ENCODE measurements at places on chromosomes 7 and 10.
A peak's percentile ranks its signal among the peaks of the same experiment; 100 is the strongest.

- H3K4me3 ChIP-seq: peak overlapping the region; percentile 79
- H3K36me3 ChIP-seq: no peaks in the 10 kb centered on the region
- H3K27me3 ChIP-seq: no peaks in the 10 kb centered on the region
- peak; percentile 43 for DNase-seq
- H3K27ac ChIP-seq: peak overlapping the region; percentile 51
Observed at GRCh38 chr7:129949292-129950133, 3.2 kb downstream of the UBE2H start.

DNA sequence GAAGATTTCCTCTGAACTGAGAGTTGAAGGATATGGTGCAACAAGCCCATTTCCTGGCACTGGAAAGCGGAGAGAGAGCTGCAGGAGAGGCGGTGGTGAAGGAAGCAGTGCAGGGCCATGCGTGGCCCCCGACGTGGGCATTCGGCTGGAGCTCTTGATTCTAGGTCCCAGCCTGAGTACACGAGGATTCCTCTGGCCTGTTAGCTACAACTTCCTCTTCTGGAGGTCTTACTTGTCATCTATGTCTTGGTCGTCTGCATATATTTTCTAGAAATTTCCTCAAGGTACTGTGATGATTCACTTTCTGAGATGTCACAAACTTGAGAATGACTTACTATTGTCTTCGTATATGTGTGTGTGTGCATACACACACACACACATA, 59.2 kb upstream of the JAZF1 start:
- DNase-seq: no peak
- no peaks in the 10 kb centered on the region for H3K27me3 ChIP-seq
- no peak overlapping the region for H3K27ac ChIP-seq
- no peak overlapping the region for H3K4me3 ChIP-seq
- no peaks in the 10 kb centered on the region for H3K36me3 ChIP-seq

- peak overlapping the region; percentile 73 for H3K27ac ChIP-seq
- H3K36me3 ChIP-seq: no peaks in the 10 kb centered on the region
- H3K4me3 ChIP-seq: no peak overlapping the region
- DNase-seq: no peak
Observed at GRCh38 chr10:48468866-48469511, 135.9 kb downstream of the ARHGAP22 start.

DNA sequence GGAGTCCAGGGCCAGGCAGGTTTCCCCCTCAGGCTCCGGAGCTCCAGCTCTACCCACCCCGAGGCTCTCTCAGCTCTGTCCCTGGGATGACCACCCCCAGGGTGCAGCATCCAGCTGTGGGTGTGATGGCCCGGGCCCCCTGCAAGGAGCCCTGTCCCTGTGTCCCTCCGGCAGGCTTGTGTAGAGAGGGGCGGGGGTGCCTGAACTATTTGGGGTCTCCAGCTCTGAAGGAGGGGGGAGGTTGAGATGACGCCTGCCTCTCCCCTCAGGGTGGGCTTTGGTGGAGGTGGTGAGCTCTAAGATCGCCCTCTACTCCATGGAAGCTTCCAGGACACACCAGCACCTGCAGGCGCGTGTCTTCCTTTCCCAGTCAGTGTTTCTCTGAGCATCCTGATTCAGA, 39.4 kb downstream of the ADRA2A start:
- no peaks in the 10 kb centered on the region for H3K27me3 ChIP-seq
- no peak overlapping the region for H3K27ac ChIP-seq
- DNase-seq: no peak
- no peaks in the 10 kb centered on the region for H3K4me1 ChIP-seq
- H3K4me3 ChIP-seq: no peak overlapping the region

DNA sequence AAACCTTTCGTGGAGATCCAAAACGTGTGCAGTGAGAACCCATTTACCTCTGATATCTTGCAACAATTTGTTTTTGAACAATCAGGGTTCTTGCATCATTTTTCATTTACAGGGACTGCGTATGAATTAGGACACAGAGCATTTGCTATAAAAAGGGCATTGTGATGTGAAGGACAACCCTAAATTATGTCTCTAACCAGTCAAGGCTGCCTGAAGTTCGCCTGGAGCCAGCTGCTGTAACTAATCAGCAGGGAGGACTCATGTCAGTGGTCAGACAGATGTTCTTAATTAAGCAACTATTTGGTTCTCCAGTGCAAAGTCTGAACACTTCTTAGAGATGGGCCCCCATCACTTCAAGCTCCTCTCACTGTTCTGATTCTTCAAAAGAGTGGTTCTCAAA, 674.8 kb downstream of the KCNMA1 start:
- no peaks in the 10 kb centered on the region for H3K27me3 ChIP-seq
- H3K4me1 ChIP-seq: no peaks in the 10 kb centered on the region
- no peak overlapping the region for H3K27ac ChIP-seq
- no peak for DNase-seq

DNA sequence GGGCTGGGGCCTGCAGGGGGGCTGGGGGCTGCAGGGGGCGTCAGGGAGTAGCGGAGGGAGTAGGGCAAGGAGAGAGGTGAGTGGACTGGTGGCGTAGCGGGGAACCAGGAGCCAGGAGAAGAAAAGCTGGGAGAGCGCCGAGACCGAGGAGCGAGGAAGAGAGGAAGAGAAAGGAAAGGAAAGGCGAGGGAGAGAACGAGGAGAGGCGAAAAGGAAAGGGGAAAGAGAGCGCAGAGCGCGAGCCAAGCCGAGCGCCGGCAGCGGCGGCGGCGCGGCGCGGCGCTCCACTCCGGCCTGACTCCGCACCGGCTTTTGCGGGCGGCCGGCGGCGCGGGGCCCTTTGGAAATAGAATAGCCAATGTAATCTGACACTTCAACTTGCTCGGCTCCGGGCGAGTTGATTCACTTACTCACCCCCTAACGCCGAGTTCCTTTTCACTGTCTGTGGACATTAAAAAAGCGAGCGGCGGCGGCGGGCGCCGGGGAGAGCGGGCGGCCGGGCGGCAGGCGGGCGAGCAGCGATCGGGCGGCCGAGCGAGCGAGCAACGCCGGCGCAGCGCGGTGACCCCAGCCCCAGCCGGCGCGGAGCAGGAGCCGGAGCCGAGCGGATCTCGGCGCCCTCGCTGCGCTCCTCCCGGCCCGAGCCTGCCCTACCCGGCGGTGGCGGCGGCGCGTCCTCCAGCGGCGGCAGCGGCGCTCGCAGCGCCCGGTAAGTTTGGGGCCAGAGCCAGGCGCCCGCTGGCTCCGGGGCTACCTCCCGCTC, at the start of gene ZMIZ1:
Gene ZMIZ1, plus strand, starts transcription at position 405 of the 763 bp plus-strand sequence. CDS start 132,667 bp downstream, outside the sequence.
- H3K4me1 ChIP-seq: peaks cover 20% of the 10 kb centered on the region
- H3K4me3 ChIP-seq: peak within 1 kb of the TSS; percentile 56
- peak within 1 kb of the TSS; percentile 89 for H3K27ac ChIP-seq
- no peaks in the 10 kb centered on the region for H3K36me3 ChIP-seq

DNA sequence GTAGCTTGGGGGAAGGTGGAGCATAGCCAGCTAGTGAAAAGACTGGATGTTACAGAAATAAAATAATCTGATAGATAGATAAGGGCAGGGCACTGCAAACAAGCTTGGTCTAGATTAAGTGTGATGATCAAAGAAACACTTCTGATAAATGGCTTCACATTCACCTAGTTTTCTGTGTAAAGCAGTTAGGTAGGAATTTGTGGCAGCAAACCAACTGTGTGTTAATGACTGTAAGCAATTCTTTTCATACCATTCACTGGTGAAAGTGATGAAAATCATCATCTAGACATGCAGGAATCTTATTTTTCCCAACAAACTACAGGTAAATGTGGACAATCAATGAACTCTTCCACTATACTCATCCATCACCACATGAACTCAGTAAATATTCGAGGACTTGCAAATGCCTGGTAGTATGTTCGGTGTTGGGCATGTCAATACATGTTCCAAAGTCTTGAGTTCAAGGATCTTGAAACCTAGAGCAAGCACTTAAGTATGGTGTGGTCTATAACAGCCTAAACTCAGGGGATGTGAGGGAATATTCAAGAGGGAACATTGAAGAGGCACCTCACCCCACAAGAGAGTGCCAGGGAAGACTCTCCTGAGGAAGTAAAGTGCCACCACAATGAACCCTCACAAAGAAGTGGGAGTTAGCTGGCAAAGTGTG, 20.5 kb downstream of the PON3 start:
- no peak overlapping the region for H3K4me3 ChIP-seq
- no peak for DNase-seq
- no peaks in the 10 kb centered on the region for H3K27me3 ChIP-seq
- no peaks in the 10 kb centered on the region for H3K4me1 ChIP-seq

DNA sequence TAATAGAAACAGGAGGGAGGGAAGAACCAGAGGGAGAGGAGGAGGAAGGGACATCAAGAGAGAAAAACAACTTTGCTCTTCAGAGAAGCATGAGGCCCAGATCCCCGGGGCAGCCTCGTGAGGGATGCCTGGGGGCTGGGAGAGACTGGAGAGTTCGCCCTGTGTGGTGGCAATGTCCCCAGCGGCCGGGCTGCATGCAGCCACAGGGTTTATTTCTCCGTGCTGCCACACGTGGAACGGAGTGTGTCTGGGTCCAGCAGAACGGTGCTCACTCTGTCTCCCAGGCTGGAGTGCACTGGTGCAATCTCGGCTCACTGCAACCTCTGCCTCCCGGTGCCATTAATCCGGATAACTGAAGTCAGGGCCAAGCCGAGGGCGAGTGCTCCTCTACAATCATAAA, 257.7 kb downstream of the ACTR3B start:
- no peaks in the 10 kb centered on the region for H3K4me1 ChIP-seq
- DNase-seq: no peak
- no peak overlapping the region for H3K4me3 ChIP-seq
- no peaks in the 10 kb centered on the region for H3K27me3 ChIP-seq
- H3K27ac ChIP-seq: no peak overlapping the region
- H3K36me3 ChIP-seq: no peaks in the 10 kb centered on the region

- no peaks in the 10 kb centered on the region for H3K4me1 ChIP-seq
- H3K36me3 ChIP-seq: no peaks in the 10 kb centered on the region
- H3K27me3 ChIP-seq: no peaks in the 10 kb centered on the region
- no peak for DNase-seq
- H3K4me3 ChIP-seq: no peak overlapping the region
- no peak overlapping the region for H3K27ac ChIP-seq
Observed at GRCh38 chr7:12094365-12094921, 116.7 kb upstream of the TMEM106B start.

DNA sequence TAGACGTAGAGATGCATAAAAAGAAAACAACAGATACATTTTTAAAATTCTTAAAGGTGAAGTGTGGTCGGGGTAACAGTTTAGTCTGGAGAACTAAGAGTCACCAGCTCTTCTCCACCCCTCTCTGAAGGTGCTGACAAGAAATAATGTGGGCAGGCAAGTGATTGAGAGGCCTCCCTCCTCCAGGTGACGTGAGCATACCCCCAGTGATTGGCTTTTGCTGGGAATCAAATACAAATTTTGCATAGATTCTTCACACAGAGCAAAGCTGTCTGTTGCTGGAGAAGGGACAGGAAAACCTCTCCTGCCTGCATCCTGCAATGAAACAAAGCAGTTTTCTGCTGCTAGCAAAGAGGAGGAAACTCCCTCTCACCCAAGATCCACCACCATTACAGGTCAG, 115.0 kb downstream of the DGKB start:
- no peaks in the 10 kb centered on the region for H3K4me1 ChIP-seq
- H3K27me3 ChIP-seq: no peaks in the 10 kb centered on the region
- no peak overlapping the region for H3K27ac ChIP-seq
- H3K4me3 ChIP-seq: no peak overlapping the region

GRCh38 chr7:111853201-111853990, 291.1 kb upstream of the IMMP2L start:
- H3K36me3 ChIP-seq: no peaks in the 10 kb centered on the region
- no peaks in the 10 kb centered on the region for H3K4me1 ChIP-seq
- DNase-seq: no peak
- H3K4me3 ChIP-seq: no peak overlapping the region

- no peak overlapping the region for H3K27ac ChIP-seq
- no peaks in the 10 kb centered on the region for H3K36me3 ChIP-seq
- DNase-seq: no peak
- peaks cover 10% of the 10 kb centered on the region for H3K4me1 ChIP-seq
- no peak overlapping the region for H3K4me3 ChIP-seq
- no peaks in the 10 kb centered on the region for H3K27me3 ChIP-seq
Observed at GRCh38 chr7:5433181-5433580, 9.5 kb upstream of the TNRC18 start.

DNA sequence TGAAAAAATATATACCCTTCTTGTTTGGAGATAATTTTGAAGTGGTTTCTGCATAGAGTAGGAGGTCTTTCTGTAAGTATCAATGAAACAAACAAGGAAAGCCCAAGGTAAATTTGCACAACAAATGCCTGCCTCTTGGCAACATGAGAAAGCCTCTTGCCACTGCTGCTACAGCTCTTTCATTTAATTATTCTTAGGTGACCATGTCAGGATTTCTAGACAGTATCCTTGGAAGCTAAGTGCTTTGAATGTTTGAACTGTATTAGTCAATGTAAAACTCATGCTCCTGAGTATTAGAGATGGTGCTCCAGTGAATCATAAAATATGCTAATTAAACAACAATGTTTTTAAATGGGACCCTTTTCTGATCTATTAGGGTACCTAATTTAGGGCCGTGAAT, 81.2 kb upstream of the ITGB1 start:
- no peak overlapping the region for H3K4me3 ChIP-seq
- no peaks in the 10 kb centered on the region for H3K36me3 ChIP-seq
- no peak overlapping the region for H3K27ac ChIP-seq
- no peaks in the 10 kb centered on the region for H3K27me3 ChIP-seq
- no peaks in the 10 kb centered on the region for H3K4me1 ChIP-seq

GRCh38 chr7:32916006-32916405, 24.4 kb upstream of the KBTBD2 start:
- no peak overlapping the region for H3K27ac ChIP-seq
- DNase-seq: no peak
- H3K36me3 ChIP-seq: no peaks in the 10 kb centered on the region

DNA sequence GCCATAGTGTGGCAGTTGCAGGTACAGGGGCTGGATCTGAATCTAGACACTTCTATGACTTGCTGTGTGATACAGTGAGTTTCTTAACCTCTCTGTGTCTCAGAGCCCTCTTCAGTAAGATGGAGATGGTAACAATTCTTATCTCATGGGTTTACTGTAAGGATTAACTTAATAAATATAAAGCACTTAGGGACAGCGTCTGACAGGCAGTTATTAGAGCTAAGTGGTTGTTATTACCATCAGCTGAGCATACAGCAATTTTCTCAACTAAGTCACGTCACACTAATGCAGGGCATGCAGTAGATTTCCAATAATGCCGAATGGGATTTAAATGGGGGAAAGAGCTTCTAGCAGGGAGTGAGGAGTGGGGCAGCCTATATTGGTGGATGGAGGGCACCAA, 162.6 kb downstream of the SH2D4B start:
- no peak for DNase-seq
- no peaks in the 10 kb centered on the region for H3K4me1 ChIP-seq
- H3K4me3 ChIP-seq: no peak overlapping the region
- no peaks in the 10 kb centered on the region for H3K36me3 ChIP-seq
- H3K27ac ChIP-seq: no peak overlapping the region

- no peaks in the 10 kb centered on the region for H3K27me3 ChIP-seq
- H3K36me3 ChIP-seq: no peaks in the 10 kb centered on the region
- H3K27ac ChIP-seq: no peak overlapping the region
- no peak for DNase-seq
- H3K4me3 ChIP-seq: no peak overlapping the region
Observed at GRCh38 chr7:118140468-118140867, 43.5 kb upstream of the LSM8 start.
